Activated CD8-positive, alpha-beta memory T cell treated with anti-CD3 and anti-CD28 coated beads for 1 hour (primary cell): ENCODE measurements at places on chromosomes 16 and 17.

DNA sequence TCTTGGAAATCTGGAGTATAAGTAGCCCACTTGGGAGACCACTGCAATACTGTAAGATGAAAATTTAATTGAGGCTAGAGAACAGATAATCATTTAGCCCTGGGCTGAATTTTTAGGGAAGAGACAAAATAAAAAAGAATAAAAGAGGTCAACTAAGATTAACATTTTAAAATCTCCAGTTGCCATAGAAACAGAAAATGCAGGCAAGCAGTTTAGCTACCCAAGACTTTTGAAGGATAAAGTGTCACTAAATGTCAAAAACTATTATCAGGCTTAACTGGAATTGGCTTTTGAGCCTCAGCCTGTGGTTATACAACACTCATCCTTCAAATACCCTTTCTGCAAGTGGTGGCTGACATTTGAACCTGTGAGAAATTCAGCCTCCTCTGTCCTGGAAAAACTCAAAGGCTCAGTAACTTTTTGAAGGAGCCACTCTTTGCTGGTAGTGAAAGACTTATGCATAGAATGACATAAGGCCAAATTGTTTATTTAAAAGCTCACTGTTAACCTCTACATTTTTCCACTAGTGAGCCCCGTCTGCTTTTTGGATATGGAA is 220.7 kb upstream of the KCNJ16 start:
- no peak for DNase-seq

- DNase-seq = no peak
These were observed 31.1 kb upstream of the TNRC6A start for GRCh38 chr16:24698308-24698707.

- DNase-seq = no peak
These were observed 73.3 kb downstream of the ABCC12 start for GRCh38 chr16:48082516-48082915.

- no peak for DNase-seq
These were observed 60.3 kb upstream of the FBXO47 start for GRCh38 chr17:39027455-39028035.

DNA sequence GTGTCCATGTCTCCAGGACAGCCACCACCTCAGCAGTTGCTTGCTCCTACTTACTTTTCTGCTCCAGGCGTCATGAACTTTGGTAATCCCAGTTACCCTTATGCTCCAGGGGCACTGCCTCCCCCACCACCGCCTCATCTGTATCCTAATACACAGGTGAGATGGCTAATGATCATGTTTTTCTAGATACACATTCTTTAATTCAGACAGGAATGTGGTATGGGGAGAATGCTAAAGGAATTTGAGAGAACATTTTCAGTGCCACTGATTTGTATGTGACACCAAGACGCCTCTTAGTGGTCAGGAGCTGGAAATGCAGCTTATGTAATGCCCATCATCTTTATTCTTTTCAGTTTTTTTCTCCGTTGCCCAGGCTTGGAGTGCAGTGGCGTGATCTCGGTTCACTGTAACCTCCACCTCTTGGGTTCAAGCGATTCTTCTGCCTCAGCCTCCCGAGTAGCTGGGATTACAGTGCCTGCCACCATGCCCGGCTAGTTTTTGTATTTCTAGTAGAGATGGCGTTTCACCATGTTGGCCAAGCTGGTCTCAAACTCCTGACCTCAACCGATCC is 8.9 kb upstream of the RAPGEFL1 start:
- no peak for DNase-seq

- DNase-seq = no peak
These were observed 127.8 kb downstream of the OR1D5 start for GRCh38 chr17:2935632-2936031.

GRCh38 chr17:81130385-81131361 is 34.6 kb upstream of the PVALEF start:
- DNase-seq = no peak

- DNase-seq = no peak
These were observed 728 bp upstream of the NMT1 start for GRCh38 chr17:45060382-45060796.

DNA sequence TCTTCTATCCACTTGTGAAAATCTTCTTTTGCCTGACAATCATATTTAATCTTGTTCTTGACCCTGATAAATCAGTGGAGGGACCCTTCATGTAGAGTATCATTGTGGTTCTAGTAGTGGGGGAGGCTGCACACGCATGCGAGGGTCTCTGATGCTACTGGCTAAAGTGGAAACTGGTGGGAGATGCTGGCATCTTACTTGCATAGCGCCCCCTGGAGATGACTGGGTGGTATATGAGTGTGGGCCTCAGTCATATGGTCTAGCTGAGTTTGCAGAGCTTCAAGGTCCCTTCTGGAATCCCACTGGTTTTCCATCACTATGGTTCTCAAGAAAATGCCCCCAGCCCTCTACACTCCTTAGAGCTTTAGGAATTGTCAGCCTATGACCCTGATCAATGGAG is 236.4 kb upstream of the AXIN2 start:
- DNase-seq = no peak

- no peak for DNase-seq
These were observed 925 bp downstream of the ZNF689 start for GRCh38 chr16:30609002-30609925.

DNA sequence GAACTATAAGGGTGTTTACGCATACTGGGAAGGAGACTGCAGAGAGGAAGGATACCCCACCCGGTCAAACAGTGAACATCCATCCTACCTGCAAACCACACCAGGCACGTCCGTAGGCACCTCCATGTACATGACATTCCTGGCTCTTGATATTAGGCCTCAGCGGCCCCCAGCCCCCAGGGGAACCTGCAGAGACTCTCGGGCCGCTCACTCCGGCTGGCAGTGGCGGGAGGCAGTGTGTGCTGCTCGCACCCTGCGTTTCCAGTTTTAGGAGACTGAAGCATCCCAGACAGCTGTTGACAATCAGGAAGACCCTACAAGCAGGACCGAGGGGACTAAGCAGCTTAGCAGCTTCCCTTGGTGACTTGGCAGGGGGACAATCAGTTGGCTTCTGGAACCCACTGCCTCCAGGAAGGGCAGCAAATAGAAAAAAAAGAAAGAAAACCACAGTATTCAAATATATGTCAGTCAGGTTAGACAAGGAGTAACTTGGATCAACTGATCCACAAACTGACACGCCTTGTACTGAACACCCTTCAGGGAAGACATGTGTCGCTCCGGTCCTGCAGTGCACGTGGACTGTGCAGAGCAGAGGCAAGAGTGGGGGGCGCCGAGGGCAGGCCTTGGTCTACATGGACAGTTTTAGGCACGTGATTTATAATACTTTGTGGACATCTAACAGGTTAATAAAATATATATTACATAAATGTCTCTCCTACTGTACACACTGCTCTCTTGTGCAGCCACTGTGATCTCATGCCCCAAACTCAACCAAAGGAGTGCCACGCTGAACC is 29.9 kb upstream of the CLEC18B start:
- DNase-seq = no peak

DNA sequence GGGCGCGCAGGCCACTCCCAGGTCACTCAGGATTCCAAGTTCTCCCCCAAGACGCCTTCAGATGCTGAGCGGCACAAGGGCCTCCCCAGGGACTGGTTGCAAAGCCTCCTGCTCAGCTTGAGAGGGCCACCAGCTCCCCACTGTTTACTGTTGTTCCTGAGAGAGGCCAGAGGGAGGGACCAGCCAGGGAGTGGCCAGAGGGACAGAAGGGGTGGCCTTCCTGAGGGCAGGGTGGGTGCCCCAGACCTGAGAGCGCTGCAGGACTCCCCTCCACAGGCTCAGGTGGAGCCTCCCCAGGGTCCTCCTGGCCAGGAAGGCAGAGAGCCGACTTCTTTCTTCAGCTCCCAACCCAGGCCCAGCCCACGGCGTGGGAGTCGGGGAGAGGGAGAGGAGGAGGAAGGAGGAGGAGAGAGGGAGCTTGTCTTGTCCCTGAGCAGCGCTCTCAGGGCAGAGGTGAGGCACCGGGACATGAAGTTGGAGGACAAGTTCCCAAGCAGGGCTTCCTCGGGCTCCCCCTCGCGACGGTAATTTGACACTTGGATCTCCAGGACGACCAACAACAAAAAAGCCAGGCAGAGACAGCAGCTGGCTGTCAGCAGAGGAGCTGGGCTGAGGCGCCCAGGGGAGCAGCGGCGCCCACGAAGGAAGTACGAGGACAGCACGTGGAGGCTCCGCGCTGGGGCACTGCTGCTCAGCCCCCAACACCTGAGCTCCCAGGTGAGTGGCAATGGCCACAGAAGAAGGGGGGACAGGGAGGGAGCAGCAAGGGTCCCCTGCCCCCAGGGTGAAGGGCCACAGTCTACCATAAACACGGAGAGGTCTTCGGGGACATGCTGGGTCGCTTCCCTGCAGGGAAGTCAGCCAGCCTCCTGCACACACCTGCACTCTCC is 497 bp downstream of the SMIM5 start:
- DNase-seq = no peak

DNA sequence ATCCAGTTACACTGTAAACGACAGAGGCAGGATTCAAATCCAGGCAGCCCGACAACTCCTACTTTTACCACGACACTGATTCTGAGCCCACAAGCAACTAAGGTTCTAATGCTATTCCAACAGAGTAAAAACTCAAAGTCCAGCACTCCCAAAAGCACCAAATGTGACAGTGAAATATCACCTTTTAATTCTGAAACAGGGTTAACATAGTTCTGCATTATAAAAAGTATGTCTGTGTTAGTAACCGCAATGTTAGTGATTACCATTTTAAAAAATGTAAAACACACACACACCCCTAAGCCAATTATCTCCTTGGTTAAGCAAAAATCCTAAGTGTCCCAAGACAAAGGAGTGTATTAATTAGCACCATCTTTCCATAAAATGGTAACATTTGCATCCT is 19.7 kb downstream of the HELZ start:
- DNase-seq = no peak

GRCh38 chr16:57863434-57864160 is 61.3 kb upstream of the KIFC3 start:
- no peak for DNase-seq

GRCh38 chr17:48462946-48463345 is 32.9 kb upstream of the SKAP1 start:
- DNase-seq = no peak

DNA sequence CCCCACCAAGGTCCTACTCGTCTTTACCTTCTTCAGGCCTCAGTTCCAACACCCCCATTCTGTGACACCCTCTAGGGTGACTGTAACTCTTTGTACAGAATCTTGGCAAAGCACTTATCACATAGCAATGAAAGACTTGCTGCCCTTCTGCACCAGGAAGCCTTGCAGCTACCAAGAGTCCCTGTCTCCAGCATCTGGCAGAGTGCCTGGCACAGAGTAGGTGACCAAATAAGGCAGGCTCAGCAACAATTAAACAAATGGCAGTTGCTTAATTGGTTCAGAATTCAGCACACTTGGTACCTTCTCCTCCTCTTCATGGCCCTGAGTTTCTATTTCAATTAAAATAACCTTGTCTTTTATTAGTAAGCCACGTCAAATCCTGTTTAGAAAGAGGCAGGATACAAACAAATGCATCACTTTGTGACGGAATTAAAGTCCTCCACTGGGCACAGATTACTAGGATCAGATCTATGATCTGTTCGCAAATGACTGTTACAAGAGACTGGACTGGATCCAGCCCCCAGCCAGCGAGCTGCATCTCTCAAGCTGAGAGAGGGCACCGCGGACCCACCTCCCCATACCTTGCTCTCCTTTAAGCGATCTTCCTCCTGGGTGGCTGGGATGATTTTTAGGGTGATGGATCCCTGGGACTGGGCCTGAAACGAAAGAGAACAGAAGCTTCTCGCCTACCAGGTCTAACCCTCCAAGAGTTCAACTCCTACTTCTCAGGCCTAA is 9.4 kb downstream of the MPP3 start:
- no peak for DNase-seq

GRCh38 chr17:30225112-30225511 is 10.4 kb downstream of the SLC6A4 start:
- DNase-seq = no peak

DNA sequence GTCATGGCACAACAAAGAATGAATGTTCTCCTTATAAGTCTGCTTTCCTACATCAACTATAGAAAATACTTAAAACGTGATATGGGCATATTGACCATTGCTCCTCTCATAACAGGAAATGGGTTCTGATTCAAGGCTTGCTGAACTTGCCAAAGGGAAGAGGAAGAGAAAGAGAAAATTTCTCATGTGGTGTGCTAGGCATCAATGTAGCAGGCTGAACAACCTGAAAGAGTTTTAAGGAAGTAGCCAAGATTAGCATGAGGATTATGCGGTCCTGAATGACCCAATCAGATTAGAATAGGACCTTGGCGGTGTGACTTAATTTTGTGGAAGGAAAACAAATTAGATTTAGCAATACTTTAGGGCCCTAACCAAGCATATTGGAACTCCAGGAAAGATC is 617.7 kb upstream of the CDH11 start:
- DNase-seq = no peak

GRCh38 chr17:4771519-4772234 is at the start of gene TM4SF5:
Gene TM4SF5, plus strand, starts transcription at chr17:4771886. Its CDS starts 37 bp downstream, at chr17:4771923.
- DNase-seq = no peak

- no peak for DNase-seq
These were observed 260 bp upstream of the CXCL16 start for GRCh38 chr17:4740025-4740351.

DNA sequence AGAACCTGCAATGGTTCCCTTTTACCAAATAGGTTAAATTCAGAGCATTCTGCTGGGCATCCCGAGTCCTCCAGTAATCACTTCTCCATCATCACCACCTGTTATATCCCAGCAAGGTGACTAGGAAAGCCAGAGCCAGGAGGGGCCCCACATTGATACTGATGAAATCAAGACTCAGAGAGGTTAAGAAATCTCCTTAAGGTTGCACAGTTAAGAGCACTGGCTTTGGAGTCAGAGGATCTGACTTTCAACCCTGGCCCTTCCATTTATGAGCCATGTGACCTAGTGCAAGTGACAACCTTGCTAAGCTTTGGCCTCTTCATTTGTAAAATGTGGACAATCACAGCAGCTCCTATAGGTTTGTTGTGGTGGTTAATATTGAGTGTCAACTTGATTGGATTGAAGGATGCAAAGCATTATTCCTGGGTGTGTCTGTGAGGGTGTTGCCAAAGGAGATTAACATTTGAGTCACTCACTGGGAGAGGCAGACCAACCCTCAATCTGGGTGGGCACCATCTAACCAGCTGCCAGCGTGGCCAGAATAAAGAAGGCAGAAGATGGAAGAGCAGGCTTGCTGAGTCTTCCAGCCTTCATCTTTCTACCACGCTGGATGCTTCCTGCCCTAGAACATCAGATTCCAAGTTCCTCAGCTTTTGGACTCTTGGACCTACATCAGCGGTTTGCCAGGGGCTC is 194.2 kb upstream of the ASIC2 start:
- DNase-seq = no peak
